Activated CD4-positive, alpha-beta T cell treated with anti-CD3 and anti-CD28 coated beads for 1 hour (primary cell): ENCODE measurements at places on chromosomes 7 and 10.

DNA sequence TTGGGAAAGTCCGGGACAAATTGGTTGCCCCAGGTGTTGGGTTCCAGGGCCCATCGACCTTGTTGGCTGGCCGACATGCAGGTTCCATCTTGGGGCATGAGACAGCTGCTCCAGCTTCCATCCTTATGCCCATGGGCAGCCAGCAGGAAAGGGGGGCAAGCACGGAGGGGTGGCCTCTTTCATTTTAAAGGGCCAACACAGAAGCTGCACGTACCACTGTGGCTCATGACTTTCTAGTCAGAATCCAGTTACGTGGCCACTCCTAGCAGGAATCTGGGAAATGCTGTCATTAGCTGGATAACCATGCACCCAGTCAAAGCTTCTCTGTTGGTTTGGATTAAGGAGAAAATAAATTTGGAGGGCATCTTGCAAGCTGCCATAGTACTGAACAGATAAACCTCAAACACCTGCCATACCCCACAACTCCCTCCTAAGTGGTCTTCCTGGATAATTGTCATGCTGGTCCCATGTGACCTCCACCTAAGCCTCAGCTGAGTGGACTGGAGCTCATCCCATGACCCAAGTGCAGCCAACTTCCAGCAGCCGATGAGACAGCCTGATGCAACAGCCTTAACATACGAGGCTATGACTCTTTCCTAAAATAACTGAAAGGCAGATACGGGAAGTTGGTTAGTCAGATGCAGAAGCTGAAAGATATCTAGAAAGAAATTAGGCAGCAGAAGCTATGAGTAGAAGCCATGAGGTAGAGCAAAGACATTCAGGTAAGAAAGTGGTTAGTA is 21.4 kb upstream of the GSDME start:
- DNase-seq: no peak

DNA sequence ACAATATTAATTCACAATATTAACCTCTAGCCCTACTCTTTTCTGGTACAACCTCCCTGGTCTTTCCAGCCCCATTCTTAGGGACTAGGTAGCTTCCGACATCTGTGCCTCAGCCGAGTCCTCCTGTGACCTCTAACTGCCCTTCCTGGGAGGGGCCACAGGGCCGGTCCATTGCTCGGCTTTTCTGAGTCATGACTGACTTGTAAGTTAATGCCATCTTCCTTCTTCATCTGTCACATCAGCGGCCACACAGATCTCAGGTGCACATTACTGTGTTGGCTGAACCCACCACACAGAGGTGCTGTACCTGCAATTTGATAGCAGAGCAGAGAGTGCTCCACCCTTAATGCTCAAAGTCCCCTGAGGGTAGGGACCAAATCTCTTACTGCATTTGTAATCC is 4.1 kb upstream of the CPA4 start:
- DNase-seq: no peak

DNA sequence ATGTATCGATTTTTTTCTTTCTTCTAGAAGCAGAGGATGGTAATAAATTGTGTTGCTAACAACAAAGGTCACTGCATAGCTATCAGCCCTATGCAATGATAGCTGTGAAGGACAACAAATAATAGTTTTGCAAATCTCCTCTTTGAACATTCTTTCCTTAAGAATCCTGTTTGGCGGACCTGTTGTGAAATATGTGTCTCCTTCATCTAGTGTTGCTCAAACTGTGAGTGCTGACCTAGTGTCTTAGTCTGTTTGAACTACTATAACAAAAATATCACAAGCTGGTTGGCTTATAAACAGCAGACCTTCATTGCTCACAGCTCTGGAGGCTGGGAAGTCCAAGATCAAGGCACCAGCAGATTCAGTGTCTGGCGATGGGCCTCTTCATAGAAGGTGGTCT is 53.7 kb downstream of the CAV1 start:
- no peak for DNase-seq

DNA sequence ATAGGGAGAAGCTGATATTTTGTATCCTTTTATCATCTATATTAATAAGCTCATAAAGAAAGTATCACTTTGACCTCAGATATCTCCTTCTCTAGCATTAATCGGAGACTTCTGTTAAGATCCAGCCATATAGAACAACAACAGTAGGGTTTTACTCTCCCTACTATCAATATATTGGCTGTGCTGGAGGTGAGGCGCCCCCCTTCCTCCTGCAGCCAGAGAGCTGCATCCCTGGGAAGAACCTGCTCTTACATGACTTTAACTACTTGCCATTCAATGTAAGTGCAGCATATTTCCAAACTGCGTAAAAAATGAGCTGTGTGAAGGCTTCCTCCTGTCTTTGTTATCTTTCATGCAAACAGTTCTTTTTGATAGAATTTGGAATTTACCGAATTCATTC is 247.8 kb downstream of the SDK1 start:
- DNase-seq: no peak

DNA sequence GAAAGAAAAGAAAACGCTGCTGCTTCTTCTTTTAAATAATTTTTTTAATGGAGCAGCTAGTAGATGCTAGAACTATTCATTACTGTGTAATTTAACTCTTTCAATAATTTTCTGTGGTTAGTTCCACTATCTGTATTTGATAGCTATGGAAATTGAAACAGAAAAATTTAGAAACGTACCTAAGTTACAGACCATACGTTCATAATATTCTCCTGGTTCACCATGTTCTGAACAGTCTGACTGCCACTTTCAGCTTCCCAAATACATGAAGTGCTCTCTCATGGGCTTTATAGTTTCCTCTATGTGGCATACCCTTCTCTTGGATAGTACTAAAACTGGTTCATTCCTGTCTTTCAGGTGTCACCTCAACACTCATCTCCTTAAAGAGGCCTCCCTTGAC is 508.0 kb downstream of the MDFIC start:
- no peak for DNase-seq

GRCh38 chr10:82463614-82464013 is 588.6 kb downstream of the NRG3 start:
- DNase-seq: no peak

DNA sequence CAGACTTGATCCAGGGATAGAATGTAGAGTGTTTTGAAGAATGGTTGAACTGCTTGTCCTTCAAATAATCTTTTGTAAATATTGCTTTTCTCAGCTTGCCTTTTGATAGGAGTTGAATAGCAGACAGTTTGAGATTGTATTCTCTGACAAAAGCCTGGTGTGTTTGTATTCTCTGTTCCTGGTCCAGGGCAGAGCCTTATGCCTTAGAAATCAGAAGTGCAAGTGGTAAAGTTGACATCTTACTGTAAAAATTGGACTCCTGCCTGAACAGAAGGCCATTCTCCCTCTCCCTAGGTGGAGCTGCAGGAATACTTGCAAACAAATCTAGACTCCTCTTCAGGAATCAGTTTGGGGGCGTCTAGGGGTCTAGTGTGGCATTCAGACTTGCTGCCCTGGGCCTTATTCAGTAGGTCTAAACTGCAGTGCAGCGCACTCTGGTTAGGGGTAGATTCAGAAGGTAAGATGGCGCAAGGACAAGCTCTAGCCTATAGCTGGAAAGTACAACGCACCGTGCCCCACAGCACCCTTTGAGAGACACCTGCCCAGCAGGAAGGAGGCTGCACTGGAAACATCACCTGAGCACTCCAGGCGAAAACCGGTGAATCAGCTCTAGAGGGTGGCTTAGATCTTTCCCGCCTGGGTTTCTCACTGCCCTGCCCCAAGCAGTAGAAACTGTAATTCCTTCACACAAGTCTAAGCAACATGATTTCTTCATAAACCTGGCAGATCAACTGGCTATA is 608.5 kb upstream of the GALNT17 start:
- no peak for DNase-seq
